ENCODE measurements at places on chromosomes 2 and 18.

DNA sequence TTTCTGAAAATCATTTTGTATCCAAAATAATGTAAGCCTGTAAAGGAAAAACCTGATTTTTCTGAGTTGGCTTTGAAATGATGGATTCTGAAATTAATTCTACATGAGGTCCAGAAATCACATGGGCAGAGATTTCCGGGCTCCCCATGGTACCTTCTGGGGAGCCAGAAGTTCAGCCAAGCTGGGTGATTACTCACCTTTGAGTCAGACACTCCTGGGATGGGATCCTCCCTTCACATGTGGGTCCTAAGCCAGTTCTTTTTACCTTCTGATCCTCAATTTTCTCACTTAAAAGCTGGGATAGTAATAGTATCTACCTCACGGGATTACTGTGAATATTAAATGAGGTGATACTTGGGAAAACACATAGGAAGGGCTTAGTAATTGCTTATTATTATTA is 179.8 kb upstream of the EPAS1 start:
- DNase-seq: no peak

GRCh38 chr18:58300867-58301266 is 256.8 kb downstream of the NEDD4L start:
- no peak for DNase-seq

GRCh38 chr2:128309280-128310093 is 9.2 kb downstream of the HS6ST1 start:
- DNase-seq: peak; percentile 69

GRCh38 chr2:3667151-3667631 is 9.2 kb downstream of the ALLC start:
- no peak for DNase-seq

- DNase-seq: no peak
These were observed 18.6 kb upstream of the CNDP1 start for GRCh38 chr18:74515620-74516231.

- DNase-seq: no peak
These were observed 157.4 kb downstream of the ARL4C start for GRCh38 chr2:234339501-234339900.

DNA sequence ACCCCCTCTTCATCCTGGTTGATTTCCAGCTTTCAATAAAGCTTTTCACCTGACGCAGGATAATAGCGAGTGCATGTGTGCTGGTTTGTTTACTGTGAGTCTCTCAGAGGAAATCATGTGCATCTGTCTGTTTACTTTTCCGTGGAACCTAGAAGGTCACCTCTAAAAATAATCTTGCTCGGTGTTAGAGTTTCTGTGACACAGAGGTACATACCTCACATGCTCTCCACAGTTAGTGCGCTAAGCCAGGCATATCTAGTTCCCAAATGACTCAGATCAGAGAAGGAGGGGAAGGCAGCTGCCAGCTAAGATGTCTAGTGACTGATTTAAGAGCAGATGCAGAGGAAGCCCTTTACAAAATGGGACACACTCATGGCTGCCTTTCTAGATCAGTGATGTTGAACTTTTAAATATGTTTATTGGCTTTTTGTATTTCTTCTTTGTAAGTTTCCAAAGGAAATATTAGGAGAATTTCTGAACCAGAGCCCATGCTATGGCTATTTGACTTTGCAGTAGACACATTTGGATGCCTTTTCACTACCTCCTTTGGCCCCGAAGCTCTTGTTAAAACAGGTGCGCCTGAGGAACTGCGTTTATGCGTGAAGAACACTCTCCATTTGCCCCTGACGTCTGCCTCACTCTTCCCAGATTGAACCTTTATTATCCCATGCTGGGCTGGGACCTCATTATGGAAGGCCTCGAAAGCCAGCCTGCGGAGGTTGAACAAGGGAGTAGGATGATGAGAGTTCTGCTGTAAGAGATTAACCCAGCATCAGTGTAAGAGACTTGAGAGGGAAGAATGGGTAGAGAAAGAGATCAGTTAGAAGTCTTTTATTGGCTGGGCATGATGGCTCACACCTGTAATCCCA is 145.6 kb downstream of the FAM161A start:
- DNase-seq: peak; percentile 83

DNA sequence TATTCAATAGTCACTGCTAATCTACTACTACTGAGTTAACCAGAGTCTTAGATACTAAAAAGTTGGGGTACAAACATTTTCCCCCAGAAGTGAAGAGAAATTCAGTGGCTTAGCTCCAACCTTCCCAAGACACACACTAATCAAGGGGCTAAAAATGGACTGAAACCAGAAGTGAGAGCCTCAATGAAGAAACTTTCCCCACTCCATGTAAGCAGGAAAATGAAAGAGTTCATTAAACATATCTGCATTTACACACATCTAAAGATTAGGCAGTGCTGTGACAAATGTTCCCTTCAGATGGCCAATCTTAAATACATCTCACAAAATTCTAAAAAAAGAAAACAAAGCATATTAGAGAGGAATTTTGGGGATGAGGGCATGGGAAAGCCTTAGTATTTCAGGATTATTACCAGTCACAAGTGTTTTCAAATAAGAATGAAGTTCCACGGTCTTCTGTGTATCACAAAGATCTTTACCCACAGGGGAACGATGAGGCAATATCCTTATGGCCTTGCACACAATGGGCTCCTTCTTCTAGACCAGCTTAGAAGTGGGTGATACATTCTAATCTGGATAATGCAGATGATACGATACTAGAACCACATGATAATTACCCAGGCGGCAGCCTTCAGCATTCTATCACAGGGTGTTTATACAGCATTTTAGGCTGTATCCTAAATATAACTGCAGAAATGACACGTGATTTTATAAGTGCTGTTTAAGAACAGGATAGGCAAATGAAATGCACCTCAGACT is 17.1 kb downstream of the ANKRD44 start:
- DNase-seq: no peak

DNA sequence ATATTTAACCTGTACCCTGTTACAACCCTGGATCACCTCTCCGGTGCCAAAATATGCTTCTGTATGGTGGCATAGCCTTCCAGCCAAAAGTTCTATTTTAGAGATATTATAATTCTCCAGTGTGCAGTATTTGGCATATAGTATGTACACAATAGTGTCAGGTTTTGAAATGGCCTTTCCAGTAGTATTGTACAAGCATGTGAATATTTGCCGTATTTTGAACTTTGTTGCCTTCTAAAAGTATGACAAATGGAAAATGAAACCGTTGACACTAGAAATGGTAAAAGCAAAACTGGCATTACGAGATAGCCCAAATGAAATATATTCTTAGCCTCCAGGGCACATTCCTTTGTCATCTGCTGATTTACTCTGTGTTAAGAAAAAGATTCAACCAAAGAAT is 431.2 kb downstream of the LRP1B start:
- DNase-seq: no peak
